ENCODE measurements at places on chromosomes 3 and 15.
A peak's percentile ranks its signal among the peaks of the same experiment; 100 is the strongest.

- DNase-seq: peak; percentile 20
These were observed 192.5 kb downstream of the GOLGA6L6 start for GRCh38 chr15:20348900-20349773.

DNA sequence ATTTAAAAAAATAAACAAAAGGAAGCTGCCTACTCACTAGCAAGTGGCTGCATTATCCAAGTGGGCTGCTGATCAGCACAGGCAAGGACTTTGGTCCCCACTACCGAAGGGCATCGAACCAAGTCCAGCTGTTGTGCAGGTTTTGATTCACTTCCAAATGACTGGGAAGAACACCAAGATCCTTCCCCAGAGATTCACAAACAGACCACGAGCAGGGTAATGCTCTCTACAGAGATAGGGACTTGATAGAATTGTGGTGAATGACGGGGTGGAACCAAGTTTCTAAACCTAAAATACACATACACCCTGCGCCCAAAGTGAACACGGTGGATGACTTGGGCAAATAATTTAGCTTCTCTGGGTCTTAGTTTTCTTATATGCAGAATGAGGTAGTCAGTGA is 203.7 kb upstream of the ICE2 start:
- no peak for DNase-seq

DNA sequence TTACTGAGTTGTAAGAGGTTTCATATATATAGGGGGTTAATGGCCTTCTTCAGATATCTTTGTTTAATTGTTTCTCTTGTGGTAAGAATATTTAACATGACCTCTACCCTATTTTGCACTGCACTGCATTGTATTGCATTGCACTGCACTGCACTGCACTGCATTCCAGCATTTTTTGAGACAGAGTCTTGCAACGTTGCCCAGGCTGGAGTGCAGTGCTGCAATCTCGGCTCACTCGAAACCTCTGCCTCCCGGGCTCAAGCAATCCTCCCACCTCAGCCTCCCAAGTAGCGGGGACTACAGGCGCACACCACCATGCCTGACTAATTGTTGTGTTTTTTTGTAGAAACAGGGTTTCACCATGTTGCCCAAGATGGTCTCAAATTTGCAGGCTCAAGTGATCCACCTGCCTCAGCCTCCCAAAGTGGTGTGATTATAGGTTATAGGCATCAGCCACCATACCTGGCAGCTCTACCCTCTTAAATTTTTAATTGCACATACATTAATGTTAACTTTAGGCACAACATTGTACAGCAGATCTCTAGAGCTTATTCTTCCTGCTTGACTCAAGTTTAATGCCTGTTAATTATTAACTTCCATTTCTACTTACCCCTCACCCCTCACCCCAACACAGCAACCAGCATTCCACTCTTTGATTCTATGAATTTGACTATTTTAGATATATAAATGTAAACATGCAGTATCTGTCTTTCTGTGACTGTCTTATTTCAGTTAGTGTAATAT is 38.4 kb downstream of the NEDD4 start:
- DNase-seq: no peak

GRCh38 chr15:52259503-52259902 is 36.1 kb downstream of the MYO5C start:
- DNase-seq: no peak

GRCh38 chr3:57785446-57785845 is 29.3 kb downstream of the SLMAP start:
- DNase-seq: no peak

GRCh38 chr3:183227586-183227985 is 25.5 kb upstream of the B3GNT5 start:
- DNase-seq: no peak

DNA sequence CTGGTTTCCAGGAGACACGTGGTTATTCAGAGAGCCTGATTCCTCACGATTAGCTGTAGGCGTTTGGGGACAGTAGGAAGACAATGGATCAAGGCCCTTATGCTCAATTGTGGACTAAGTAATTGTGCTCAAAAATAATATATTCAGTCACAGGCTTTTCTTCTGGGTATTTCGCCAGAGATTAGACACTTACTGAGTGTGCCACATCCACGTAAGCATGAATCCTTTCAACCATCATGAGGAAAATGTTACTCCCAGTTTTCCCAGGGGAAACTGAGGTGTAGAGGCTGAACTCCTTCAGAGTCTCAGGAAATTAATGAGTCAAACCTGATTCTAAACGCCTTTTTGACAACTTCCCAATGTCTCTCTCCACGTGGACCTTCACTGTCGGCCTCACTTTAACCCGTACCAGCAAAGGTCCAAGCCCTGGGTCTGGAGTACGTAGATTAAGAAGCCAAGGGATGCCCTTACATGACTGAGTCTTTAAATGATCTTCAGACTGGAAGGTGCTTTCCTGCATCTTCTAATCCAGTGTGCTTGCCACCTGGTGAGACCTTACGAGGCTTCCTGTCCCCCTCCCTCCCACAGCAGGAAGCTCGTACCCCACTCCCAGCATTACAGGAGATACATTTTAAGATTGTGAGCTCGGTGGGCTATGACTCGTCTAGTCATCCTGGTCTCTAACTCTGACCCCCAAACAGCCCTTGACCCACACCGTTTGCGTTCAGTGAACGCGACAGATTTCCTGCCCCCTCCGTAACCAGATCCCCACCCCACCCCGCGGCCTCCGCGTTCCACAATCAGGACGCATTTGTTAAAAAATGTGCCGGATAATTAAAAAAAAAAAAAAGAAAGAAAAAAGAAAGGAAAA is 1.7 kb downstream of the PKM start:
- DNase-seq: peak; percentile 50

GRCh38 chr3:100395679-100396431 is 5.0 kb downstream of the TOMM70 start:
- no peak for DNase-seq

- no peak for DNase-seq
These were observed 158.3 kb upstream of the HES1 start for GRCh38 chr3:193977622-193978021.

- no peak for DNase-seq
These were observed 25.1 kb upstream of the TCF12 start for GRCh38 chr15:56893364-56893678.

DNA sequence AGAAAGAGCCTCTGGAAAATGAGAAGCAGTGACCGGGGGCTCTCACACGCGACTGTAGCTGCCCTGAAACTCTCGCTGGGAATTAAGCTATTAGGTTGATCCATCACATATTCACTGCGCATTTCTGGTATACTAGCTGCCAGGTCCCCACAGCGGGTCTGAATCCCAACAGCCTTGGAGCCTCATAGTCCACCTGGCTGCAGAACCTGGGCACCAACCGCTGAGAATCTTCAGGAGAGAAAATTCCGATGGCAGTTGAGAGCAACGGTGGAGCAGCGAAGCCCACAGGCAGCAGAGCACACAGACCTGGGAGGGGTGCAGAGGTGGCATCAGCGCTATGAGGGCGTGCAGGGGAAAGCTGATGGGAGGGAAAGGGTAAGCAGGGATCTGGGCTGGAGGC is 75.1 kb downstream of the FAM174B start:
- no peak for DNase-seq

DNA sequence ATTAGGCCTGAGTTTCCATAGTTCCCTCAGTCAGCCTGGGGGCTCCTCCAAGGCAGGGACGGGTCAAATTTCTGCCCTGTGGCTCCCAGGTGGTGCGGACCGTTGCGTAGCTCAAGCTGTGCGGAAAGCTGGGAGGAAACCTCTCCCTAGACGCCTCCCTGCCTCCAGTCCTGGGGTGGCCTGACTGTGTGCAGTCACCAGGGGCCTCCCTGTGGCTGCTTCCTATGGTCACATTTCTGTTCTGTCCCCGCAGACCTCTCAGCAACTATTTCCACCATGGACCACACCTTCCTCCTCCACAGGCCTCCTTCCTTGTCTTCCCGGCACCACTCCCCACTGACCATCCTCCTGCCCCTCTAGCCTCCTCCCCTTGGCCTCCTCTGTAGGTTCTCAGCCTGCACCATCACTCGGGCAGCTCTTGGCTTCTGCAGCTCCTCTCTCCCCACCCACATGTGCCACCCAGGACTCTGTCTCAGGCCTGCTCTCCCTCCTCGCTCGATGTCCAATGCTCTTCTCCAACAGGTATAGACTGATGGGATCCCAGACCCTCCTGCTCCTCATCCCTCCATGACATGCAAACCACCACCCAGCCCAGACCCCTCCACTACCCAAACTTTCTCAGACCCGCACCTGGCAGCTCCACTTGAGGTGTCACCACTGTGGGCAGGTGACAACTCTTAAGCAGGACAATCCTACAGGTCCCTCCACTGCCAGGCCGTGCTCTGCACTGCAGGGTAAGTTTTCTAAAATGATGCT is 26.9 kb upstream of the SEC13 start:
- DNase-seq: no peak

DNA sequence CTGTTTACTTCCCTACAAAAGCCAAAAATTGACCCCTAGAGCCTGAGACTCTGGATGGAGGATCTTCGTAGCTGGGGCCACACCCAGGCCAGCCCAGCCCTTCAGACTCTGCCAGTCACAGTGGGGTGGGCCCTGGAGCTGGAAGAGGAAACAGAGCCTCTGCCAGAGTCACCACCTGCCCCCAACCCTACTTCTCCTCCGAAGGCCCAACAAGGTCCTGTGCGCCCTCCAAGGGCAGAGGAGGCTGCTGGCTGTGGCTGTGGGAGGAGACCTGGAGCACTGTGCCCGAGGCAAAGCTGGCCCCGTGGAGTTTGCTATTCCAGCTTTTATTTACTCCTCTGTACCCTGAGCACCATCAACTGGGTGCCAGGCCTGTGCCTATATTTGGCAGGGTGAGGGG is 19.0 kb downstream of the CISH start:
- no peak for DNase-seq

- DNase-seq: no peak
These were observed 1001.9 kb downstream of the ROBO1 start for GRCh38 chr3:78765671-78766485.

DNA sequence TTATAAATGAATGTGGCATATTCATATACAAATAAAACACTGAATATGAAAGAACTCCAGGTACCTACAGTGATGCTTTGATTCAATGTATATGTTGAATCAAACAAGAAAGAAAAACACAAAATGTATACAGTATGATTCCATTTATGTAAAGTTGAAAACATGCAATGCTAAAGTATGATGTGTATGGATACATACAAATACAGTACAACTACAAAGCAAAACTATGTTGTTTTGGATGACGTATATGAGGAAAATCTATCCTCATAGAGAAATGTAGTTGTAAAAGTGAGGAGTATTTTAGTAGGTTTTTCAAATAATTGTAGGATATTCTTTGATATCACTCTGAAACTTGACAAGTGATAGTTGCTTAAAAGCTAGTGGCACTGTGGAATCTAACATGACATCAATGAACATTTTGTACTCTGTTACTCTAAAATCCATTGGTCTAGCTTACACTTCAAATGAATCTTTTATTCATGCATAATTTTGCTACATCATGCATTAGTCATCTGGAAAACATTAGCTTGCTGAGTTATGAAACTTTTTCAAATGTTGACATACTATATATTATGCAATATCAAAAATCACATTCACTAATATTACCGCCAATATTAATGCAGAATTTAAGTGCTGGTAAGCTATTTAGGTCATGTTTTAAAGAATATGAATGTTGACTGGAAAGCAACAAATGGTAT is 278.1 kb upstream of the CHRNA7 start:
- DNase-seq: no peak

DNA sequence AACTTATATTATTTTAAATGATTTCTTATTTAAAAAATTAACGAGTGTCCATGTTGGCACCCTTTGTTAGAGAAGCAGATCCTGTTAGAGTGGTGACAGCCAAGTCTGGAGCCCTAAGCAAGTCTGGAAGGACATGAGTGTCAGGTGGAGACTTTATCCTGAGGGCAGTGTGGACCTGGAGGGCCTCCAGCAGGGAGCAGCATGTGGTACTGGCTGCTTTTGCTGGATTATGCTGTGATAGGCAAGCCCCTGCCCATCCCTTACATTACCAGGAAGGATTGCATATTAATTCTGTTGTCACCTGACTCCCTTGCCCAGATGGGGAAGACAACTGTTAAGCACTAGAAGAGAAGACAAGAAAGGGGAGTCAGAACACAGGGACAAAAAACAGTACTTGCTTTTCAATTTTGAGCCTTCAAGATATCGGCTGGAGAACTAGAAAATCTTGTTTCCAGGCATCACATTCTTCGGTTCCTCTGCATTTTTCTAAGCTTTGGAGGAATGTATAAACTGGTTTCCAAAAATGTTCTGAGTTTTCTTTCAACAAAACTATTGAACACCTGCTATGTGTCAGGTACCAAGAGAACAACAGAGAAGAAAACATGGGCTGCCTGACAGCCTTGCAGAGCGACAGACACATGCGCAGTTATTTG is 22.7 kb downstream of the ZNF860 start:
- no peak for DNase-seq

- DNase-seq: no peak
These were observed 650 bp downstream of the PYGO1 start for GRCh38 chr15:55587321-55588069.

- no peak for DNase-seq
These were observed 53.4 kb downstream of the LARS2 start for GRCh38 chr3:45441584-45442310.

DNA sequence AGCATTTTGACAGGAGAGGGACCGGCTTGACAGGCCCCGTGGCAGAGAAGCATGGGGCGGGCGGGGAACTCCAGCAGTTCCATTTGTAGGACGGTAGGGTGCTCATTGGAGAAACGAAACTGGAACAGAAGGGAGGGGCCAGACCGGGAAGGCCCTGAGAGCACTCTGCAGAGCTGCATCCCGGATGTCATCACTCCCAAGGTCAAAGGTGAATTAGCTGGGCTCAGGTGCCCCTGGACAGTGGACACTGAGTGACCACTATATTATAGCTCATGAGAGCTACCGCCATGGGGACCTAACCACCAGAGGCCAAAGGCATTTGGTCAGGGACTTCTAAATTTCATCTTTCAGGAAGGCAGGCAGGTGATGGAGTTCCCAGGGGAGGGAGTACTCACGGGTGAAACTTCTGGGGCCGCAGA is 7.3 kb downstream of the CSRNP1 start:
- no peak for DNase-seq

DNA sequence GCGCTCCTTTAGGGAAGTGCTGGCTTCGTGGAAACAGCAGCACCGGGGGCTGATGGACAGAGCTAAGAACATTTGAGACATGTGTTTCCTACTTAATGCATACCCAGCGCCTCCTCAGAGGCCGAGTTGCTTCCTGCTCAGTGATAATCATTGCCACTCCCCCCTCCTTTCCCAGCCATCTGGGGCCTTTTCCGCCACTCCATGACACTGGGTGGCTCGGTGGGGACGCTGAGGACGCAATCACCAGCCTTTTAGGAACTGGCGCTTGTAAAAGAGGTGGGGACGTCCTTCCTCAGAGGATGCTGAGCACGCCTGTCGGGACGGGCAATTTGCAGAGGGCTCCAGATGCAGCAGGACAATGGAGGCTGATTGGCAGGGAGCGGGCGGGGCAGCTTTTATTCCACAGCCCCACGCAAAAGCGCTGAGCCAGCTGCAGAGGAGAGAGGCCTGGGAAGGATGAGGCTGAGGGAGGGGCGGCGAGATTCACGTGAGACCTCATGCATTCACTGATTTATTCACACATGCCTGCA is 22.2 kb upstream of the IQSEC1 start:
- DNase-seq: no peak

GRCh38 chr3:112093180-112093522 is 7.0 kb downstream of the C3orf52 start:
- DNase-seq: no peak
